Hippocampal formation (tissue), 2 donors: ENCODE measurements at places on chromosomes 16 and 17.
A peak's percentile ranks its signal among the peaks of the same experiment; 100 is the strongest.

DNA sequence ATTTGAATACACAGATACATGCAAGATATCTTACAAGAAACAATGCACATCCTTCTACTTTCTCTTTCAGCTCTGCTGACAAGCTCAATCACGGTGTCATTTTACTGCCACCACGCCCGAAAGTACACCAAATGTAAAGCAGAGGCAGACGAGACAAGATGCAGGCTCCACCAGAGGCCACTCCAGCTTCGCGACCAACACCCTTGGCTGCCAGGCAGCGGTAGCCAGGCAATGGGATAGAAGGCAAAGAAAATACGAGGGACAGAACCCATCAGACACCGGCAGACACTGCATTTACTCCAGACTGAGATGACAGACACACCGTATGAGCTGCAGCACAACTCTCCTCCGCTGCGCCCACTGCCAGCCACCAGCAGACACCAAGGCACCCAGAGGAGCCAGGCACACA, 41.0 kb downstream of the USP22 start:
- DNase-seq, result no peak

GRCh38 chr17:49061524-49061943, 64.3 kb downstream of the IGF2BP1 start:
- no peak for DNase-seq

GRCh38 chr16:29730649-29731048, 15.1 kb downstream of the C16orf54 start:
- DNase-seq, result no peak

GRCh38 chr16:9092282-9092977, 986 bp downstream of the HAPSTR1 start:
- DNase-seq, result no peak

DNA sequence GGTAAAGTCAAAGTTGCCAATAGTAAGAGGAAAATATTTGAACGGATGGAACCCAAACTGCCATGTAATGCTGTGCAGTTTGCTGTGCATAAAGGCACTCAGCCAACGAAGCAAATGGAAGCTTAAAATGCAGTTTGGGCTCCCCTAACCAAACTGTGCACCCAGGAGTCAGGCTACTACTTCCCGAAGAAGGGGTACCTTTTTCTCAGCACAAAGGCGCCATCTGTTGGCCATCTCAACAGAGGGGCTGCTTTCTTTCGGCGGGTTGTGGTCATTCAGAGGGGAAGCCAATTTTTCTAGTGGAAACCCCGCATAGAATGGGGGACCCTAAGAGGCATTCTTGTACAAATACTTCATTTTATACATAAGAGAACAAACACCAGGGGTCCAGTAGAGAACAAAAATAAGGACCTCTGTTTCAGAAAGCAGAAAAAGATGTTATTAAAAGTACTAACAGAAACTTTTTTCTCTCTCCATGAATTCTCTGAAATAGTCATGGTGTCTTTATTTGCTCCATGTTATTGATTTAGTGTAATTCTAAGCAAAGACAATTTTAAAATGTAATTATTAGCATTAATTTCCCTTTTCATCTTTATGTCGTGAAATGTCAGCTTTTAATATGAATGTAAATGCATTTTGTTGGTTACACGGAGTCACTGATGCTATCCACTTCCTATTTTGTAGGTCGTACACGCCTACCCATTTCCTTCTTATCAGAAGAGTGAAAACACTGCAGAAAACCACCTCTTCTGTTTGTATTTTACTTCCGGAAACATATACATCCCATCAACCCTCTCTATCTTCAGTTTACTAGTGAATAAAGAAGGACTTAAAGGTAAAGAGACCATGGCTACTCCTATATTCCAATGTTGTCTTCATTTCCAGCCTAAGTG, 453.3 kb downstream of the KCNJ2 start:
- peak; percentile 78 for DNase-seq

DNA sequence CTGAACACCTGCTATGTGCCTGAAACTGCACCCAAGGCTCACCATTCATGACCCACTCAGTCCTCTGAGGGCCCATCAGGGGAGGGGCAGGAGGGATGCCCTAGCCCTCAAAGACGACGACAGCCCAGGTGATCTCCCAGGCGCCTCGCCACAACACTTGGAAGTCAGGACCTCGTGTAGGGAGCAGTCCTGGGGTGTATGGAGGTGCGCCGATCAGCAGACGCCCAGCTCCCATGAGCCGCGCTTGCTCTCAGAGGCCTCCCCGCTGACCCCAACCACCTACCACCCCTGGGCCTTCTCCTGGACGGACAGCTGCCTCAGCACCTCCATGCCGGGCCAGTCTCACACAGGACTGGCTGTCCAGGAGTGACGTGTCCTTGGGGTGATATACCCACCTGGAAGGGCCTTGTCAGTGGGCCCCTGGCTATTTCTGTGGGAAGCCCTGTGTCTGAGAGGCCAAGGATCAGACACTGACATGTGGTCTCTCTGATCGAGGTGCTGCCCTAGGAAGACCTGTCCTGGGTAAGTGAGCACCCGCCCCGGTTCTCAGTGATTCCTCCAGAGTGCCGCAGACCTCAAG, 26.7 kb downstream of the KDM8 start:
- no peak for DNase-seq

DNA sequence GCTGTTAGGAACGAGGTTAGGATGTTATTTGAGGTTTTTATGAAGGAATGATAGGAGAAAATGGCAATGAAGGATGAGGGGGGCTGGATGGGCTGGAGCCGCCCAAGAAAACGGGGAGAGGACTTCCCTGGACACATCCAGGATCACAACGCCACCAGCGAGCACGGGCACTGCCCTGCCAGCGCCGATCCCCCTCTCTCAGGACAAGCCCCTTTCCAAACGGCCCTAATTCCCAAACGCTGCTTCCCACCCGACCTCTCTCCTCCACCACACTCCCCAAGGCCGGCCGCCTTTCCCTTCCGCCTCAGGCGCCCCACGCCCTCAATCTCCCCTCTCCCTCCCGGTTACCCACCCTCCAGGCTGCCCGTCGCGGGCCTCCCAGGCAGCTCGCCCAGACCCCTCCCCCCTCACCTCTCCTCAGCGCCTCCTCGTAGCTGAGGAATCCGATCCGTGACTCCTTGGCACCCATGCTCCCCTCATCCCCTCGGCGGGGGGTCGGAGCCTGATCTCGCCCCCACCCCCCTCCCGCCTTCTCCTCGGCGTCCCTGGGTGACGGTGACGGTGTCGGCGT, 377 bp downstream of the USP32 start:
- no peak for DNase-seq

GRCh38 chr17:50210240-50211225, 9.1 kb upstream of the COL1A1 start:
- no peak for DNase-seq

GRCh38 chr17:44777394-44778348, 18.9 kb downstream of the ADAM11 start:
- no peak for DNase-seq

DNA sequence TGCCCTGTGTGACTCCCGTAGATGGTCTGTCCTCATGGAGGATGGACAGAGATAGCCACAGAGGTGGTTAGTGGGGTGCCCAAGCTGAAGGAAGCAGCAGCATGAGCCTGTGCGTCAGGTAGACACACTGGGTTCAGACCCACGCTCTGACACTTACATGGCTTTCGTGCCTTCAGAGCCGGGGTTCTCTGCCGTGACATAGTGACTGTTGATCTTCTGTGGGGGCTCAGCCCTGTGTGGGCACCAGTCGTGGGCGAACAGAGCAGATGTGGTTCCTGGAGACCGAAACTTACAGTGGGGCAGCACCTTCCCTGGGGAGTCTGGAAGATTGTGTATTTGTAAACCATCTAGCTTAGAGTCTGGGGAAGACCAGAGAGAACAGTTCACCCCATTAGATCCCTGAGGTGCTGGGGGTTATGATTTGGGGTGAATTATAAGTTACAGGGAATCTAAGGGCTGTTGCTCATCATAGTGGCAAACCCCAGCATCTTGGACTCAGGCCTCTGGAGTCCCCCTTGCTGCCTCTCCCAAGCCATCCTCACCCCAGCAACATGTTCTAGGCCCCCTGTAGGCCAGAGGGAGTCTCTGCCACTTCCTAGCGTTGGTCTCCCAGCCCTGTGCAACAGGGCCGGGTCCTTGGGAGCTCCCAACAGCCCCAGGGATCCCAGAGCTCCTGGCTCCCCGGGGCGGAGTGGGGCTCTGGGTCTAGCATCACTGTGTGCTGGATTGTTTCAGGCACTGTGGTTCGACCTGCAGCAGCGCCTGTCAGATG, 28.6 kb downstream of the NECAB2 start:
- no peak for DNase-seq

- no peak for DNase-seq
These were observed 8.2 kb downstream of the DCAF7 start for GRCh38 chr17:63558441-63558840.

GRCh38 chr16:14497245-14498082, 132.6 kb downstream of the PARN start:
- no peak for DNase-seq

- no peak for DNase-seq
These were observed 42.9 kb downstream of the AMFR start for GRCh38 chr16:56382459-56382858.

DNA sequence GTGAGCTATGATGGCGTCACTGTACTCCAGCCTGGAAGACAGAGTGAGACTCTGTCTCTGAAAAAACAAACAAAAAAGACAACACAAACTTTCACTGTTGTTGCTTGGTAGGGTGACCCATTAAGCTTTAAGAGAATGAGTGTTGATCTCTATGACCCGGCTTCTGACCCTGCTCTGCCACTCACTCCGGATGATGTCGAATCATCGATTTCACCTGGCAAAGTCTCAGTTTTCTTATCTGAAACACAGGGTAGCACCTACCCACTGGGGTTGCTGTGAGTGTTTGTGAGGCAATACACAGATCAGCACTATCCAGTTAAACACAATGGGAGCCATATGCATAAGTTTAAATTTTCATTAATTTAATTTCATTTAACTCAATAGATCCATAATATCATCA, 20.6 kb upstream of the IRF8 start:
- no peak for DNase-seq

DNA sequence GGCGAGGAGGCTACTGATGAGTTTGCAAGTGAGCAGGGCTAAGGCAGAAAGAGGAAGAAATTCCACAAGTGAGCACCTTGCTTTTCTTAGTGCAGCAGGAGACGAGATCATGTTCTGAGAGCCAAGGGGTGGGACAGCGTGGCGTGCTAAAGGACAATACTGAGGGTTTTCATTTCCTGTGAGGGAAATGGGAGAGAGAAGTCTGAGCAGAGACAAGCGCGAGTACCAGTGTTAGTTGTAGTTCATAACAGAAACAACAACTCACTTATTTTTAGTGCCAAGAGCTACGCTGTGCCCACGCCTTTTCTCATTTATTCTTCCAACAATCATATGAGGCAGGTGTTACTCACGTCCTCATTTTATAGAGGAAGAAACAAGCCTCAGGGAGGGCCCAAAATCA, 2.3 kb downstream of the SPACA3 start:
- no peak for DNase-seq

DNA sequence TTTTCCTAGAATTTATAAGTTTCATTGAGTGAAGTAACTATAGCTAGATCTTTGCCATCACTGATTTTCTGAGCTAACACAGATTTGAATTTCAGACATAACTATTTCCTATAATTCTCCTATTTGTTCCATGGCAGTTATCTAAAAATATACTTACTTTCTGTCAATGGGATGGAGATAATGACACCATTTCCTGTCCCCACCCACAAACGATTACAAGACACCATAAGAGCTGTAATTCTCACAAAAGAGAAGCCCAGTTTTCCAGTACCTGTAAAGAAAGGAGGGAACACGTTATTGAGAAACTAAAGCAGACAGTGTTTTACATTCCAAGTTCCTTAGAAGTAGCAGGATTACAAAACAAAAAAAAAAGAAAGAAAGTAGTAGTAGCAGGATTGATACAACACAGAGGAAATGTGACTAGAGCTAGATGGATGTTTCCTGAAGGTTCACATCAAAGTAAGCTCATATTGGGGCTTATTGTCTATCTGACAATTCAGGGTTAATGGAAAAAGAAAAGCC, 110.9 kb upstream of the TOB1 start:
- no peak for DNase-seq

- DNase-seq, result no peak
These were observed 65.6 kb downstream of the WIPI1 start for GRCh38 chr17:68391561-68392268.

DNA sequence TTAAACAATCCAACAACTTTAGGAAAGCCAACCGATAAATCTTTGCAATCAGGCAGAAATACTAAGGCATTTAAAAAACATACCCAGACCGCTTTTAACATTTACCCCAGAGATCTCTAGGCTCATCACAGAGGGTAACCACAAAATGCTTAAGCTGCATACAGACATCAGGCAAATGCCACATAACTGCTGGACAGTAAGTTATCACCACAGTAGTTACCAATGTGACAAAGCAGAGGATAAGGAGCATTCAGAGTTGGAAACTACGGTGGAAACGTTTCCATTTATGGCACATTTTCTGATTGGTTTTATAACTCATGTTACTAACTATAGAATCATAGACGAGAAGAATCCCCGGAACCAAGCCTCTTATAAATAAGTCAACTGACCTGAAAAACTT, 77.5 kb downstream of the KANSL1 start:
- no peak for DNase-seq

DNA sequence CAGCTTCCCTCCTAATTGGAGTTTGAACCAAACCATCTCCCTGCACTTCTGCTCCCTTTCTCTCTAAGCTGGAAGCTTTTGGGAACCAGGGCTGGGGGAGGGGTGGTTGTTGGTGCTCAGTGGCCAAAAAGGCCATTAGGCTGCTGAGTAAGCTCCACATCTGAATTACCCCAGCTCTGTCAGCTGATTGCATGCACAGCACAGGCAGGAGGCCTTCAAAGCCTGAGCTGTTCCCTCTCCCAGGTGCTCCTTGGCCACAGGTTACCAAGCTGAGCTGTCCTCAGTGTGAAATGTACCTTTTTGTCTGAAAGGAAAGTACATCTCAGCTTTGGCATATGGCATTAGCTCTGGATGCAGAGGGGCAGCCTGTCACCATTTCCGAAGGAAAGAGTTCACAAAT, 6.2 kb upstream of the TBKBP1 start:
- no peak for DNase-seq

DNA sequence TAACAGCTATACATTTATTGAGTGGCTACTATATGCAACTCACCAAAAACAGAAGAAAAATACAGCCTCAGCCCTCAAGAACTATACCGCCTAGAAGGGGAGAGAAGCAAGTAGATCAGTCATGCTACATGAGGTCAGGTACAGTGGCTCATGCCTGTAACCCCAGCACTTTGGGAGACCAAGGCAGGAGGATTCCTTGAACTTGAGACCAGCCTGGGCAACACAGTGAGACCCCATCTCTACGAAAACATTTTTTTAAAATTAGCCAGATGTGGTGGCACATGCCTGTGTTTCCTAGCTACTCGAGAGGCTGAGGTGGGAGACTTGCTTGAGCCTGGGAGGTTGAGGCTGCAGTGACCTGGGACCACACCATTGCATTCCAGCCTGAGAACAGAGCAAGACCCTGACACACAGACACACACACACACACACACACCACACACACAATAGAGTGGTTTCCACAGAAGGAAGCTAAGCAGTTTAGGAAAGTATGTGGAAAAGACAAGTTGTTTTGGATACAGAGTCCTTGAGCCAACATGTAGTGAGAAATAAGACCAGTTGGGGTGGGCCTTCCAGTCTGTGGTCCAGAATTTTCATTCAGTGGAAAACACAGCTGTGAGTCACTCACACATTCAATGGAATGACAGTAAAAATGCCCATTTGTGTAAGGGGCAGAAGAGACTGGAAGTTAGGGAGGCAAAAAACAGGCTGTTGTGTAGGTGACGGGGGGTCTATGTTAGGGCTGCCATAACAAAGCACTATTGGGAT, 10.7 kb upstream of the SNTB2 start:
- DNase-seq, result no peak
